ENCODE measurements at places on chromosomes 16 and 17.

DNA sequence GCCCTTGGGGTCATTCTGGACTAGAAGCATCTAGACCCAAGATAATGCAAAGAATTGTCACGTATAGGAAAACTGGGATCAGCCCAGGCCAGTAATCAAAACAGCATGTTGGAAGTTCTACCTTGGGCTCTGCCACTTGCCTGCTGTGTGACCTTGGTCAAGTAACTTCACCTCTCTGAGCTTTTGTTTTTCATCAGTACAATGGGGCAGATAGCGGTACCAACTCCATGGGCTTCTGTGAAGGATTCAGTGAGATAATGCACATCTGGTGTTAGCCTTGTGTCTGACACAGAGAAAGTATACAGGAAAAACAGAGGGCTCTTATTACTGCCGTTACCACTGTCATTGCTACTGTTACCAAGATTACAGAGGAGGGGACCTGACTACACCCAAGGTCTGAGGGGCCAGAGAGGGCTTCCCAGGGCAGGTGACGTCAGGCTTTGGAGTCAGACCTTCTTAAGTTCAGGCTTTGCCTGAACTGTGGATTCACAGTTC lies 24.6 kb downstream of the CMIP start:
- no peak for DNase-seq

GRCh38 chr16:87012954-87013938 lies 303.9 kb downstream of the C16orf95 start:
- DNase-seq = no peak

GRCh38 chr17:82440991-82441627 lies 9.4 kb downstream of the CYBC1 start:
- no peak for DNase-seq

DNA sequence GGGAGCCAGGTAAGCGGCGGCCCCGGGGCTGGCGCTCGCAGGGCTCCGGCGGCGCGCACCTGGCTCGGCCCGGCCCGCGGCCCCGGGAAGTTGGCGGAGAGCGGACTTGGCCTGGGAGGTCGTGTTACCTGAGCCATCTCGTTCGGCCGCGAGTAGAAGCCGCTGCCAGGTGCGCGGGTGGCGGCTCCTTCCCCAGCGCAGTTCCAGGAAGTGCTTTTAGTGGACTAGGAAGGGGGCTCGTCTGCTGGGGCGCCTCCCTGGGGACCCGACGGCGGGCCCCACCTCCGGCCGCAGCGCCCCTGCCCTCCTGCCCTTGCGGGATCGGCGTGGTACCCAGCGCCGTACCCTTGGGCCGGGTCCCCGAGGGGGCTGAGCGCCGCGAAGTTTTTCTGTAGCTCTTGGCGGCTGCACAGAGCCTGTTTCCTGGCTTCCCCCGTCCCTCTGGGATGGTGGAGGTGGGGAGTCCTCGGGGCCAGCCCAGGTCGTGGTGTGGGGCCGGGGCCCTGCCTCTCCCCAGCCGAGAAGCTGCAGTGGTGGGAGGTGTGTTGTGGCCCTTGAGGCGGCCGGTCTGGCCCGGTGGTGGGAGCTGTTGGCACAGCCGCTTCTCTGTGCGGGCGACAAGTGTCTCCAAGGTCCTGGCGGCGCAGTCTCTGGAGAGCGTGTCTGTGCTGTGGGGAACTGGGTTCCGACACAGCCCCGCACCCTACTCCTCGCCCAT lies 96.9 kb downstream of the RAB11FIP4 start:
- DNase-seq = no peak

DNA sequence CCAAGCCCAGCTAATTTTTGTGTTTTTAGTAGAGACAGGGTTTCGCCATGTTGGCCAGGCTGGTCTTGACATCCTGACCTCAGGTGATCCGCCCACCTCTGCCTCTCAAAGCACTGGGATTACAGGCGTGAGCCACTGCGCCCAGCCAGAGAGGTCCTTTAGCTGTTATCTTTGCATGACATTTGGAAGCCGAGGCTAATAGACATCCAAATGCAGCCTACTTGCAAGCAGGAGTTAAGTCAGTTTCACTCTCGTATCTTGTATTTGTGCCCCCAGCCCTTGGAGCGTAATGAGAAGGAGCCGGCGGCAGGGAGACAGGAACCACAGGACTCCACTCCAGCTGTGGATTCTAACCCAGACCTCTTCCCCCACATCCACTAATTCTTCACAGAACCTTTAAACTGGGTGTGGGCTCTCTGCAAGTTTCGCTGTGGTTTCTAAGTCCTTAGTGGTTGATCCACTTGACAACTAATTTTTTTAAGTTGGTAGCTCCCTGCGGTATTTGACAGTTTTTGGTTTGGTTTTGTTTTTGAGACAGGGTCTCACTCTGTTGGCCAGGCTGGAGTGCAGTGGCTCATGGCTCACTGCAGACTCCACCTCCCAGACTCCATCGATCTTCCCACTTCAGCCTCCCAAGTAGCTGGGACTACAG lies 3.1 kb upstream of the CYTH1 start:
- DNase-seq = no peak

- no peak for DNase-seq
These were observed 57.1 kb downstream of the SCNN1B start for GRCh38 chr16:23359092-23359760.

GRCh38 chr17:5416901-5417300 lies 2.6 kb downstream of the NUP88 start:
- no peak for DNase-seq

DNA sequence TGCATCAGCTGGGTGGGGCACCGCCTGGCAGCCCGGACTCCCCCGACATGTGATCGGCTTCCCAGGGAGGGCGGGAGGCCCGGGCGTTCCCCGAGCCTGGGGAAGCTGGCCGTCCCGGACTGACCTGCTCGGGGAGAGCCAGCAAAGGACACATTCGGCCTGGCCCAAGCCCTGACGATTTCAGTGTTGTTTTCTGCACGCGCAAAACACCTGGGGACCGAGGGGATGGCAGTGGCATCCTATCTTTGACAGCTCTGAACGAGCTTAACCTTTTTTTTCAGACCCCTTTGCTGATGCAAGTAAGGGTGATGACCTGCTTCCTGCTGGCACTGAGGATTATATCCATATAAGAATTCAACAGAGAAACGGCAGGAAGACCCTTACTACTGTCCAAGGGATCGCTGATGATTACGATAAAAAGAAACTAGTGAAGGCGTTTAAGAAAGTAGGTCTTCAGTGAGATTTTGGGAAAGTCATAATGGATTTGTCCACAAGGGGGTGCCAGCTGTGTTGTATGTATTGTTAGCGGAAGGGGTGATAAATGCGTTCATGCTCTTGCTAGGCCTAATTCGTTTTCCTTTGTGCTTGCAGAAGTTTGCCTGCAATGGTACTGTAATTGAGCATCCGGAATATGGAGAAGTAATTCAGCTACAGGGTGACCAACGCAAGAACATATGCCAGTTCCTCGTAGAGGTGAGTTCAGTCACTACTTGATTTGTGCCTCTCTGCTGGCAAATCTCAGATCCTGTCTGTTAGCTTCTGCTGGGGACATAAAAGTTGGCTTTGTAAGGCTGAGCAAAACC lies 1.0 kb downstream of the EIF1 start:
- DNase-seq = peak; percentile 41

DNA sequence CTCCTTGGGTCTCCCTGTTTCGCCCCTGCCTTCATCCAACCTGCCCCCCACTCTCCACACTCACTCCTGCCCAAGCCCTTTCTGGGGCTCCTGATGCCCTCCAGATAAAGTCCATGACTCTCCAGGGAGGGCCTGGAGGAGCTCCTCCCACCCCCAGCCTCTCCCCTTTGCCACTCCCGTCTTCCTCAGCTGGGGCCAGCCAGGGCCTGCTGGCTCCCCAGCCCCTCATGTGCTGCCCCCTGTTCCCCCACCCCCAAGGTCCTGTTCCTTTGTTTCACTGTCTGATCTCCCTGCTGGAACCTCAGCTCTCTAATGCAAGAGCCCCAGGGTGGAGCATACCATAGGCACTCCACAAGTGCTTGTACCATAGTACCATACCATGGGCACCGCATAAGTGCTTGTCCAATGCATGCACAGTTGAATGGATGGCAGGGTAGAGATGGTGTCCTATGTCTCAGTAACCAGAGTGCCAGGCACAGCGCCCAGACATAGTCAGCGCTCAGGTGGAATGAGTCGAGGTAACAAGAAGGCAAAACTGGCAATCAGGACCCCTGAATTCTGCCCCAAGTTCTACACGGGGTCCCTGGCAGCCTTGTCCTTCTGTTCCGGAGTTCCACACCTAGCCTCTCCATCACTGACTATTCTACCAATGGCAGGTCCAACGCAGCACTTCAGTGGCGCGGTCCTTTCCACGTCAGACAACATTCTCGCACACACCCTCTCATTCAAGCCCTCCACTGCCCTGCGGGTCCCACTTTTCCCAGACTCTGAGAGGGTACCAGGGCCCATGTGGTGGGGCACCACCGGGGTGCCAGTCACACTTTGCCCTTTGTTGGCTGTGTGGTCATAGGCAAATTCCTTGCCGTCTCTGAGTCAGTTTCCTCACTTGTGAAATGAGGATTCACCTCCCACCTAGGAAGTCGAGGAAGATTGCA lies 1.4 kb downstream of the PLCD3 start:
- DNase-seq = no peak

GRCh38 chr17:27518545-27519521 lies 62.6 kb downstream of the KSR1 start:
- DNase-seq = no peak

DNA sequence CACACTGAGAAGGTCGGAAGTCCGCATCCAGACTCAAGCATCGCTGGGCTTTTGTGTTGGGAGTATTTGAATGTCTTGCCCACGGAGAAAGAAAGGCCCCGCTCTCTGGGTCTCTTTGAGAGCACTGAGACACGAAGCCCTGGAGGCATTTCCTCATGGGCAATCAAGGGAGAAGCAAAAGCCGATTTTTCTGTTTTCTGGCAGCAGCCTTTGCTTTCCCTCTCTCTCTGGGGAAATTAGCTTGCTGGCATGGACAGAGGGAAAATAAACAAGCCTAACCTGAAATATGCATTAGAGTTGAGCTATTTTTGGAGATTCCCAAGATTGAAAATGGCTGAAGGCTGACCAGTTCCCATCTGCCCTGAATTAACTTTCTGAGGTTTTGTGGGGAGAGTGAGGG lies 238.7 kb downstream of the HAPSTR1 start:
- no peak for DNase-seq

DNA sequence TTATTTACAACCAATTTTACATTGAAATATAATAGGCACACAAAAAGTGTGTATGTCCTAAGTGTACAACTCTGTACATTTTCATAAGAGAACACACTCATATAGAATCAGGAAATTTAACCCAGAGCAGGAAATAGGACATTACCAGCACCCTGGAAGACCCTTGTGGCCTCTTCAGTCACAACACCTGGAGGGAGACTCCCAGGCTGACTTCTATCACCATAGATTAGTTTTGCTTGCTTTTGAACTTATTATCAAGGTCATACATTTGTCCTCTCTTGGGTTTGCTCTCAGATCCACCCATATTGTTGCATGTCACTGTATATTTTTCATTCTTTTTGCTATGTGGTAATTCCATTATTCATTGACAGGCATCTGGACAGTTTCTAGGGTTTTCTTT lies 5.8 kb downstream of the RIPOR1 start:
- no peak for DNase-seq

DNA sequence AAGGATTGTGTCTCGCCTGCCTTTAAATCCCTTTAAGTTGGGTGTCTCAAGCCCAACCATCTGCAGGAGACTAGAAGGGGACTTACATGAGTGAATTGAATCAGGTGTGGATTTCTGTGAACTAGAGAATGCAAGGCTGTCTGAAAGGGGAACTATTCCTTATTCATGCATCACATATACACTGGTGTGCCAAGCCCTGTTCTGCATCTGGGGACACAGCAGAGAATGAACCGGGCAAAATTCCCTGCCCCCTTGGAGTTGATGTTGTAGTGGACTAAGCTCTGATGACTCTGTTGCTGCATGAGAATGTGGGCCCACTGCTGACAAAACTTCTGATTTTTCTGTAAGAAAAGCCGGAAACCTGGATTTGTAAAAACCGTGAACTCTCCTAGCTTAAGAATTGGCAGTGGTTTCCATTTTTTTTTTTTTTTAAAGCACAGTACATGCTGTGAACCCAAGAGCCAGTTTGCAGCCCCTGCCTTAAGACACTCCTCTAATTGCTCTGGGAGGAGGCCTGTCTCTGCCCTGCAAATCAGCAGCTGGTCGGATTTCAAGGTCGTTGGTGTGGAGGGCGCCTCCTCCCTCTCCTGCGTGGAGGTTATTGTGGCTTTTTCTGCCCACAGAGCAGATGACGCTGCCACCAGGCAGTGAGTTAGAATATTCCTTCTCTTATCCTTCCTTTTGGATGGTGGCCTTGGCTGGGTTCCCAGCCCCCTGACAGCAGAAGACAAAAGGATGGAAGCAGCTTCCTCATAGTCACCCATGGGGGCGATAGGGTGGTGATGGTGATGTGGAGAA lies 131.0 kb downstream of the PRKCB start:
- no peak for DNase-seq

GRCh38 chr16:81453091-81453728 lies 8.6 kb downstream of the CMIP start:
- DNase-seq = no peak

DNA sequence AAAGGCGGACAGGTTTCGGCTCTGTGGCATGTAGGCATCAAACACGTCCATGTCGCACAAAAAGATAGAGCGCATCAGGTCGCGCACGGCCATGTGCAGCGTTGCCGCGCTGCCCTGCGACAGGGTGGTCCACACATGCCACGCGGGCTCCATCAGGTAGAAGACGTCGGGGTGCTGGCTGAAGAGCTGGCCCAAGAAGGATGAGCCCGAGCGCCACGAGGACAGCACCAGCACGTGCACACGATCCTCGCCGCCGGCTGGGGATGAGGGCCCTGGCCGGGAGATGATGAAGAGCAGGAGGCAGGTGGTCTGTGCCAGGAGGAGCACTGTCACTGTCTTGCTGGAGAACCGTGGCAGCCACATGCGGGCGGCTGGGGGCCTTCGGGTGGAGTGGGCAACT lies 5.9 kb downstream of the CHST5 start:
- DNase-seq = no peak

DNA sequence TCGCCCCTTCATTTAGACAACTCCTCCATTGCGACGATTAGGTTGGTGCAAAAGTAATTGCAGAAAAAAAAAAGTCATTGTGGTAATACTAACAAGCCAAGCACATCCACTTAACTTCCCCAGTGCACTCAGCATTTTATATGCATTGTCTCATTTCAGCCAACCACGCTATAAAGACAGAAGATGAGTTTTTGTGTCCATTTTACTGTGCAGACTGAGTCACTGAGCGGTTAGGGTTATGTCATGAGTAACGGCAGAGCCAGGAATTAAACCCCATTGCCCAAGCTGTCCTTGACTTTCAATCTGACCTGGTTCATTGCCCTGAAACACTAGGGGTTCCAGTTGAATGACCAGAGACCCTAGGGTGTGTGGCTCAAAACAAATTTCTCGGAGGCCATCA lies 218.7 kb downstream of the XYLT1 start:
- no peak for DNase-seq

GRCh38 chr17:75010683-75011400 lies 1.6 kb upstream of the MRPL58 start:
- peak; percentile 63 for DNase-seq

- DNase-seq = no peak
These were observed 17.2 kb downstream of the NPTX1 start for GRCh38 chr17:80459234-80459633.
